ENCODE measurements at places on chromosomes 5 and 9.

- no peak for DNase-seq
Observed at GRCh38 chr9:27168496-27168895, 59.5 kb downstream of the TEK start.

DNA sequence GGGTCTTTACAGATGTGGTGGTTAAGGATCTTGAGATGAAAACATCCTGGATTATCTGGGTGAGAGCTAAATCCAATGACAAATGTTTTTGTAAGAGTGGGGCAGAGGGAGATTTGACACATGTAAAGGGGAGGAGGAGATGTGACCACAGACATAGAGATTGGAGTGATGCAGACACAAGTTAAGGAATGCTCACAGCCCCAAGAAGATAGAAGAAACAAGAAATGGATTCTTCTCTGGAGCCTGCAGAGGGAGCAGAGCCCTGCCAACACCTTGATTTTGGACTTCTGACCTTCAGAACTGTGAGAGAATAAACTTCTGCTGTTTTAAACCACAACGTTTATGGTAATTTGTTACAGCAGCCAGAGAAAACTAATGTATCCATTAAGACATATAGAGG lies 21.7 kb downstream of the ITGA2 start:
- no peak for DNase-seq

- peak; percentile 22 for DNase-seq
Observed at GRCh38 chr9:134328341-134328840, 2.1 kb downstream of the RXRA start.

DNA sequence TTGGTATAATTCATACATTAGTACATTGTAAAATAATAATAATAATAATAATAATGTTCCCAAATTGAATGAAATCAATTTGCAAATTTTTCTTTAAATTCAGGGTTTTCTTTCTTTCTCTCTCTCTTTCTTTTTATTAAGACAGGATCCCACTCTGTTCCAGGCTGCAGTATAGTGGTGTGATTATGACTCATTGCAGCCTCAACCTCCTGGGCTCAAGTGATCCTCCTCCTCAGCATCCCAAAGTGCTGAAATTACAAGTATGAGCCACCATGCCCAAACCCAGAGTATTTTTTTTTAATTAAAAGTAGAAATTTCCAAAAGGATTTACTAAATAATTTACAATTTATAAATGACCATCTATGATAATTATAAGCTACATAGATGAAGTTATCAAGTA lies 117.7 kb downstream of the HOMER1 start:
- no peak for DNase-seq

DNA sequence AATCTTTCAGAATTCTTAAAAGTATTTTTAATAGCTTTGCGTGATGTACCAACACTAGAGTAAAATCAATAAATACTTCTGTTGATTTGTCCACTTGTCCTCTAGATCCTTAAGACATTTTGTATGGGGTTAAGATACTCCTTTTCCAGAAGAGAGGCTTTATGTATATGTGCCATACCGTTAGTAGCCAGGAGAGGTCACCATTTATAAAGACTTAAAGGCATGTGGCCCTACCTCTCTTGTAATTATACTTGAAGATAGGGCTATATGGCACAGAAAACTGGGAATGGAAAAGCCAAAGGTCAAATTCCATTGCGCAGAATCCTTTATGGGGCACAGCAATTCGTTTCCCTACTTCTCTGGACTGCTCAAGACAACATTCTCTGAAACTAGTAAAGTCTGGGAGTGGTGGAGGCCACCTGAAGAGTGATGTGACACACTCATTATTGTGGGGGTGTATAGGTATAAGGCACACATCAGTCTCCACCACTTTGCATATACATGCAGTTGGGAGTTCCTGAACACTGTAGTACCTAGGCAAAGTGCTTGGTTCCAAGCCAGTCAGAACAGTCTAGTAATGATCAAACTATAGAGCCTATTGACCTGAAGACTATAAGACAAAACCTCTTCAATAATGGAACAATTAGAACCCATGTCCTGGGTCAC lies 140.1 kb upstream of the FBXL17 start:
- DNase-seq, result peak; percentile 49

GRCh38 chr5:131914472-131914871 lies 31.0 kb downstream of the MEIKIN start:
- DNase-seq, result no peak

GRCh38 chr5:175842506-175842905 lies 28.9 kb upstream of the CPLX2 start:
- DNase-seq, result no peak

- DNase-seq, result peak; percentile 16
Observed at GRCh38 chr9:89305868-89306267, 5.1 kb upstream of the CKS2 start.

DNA sequence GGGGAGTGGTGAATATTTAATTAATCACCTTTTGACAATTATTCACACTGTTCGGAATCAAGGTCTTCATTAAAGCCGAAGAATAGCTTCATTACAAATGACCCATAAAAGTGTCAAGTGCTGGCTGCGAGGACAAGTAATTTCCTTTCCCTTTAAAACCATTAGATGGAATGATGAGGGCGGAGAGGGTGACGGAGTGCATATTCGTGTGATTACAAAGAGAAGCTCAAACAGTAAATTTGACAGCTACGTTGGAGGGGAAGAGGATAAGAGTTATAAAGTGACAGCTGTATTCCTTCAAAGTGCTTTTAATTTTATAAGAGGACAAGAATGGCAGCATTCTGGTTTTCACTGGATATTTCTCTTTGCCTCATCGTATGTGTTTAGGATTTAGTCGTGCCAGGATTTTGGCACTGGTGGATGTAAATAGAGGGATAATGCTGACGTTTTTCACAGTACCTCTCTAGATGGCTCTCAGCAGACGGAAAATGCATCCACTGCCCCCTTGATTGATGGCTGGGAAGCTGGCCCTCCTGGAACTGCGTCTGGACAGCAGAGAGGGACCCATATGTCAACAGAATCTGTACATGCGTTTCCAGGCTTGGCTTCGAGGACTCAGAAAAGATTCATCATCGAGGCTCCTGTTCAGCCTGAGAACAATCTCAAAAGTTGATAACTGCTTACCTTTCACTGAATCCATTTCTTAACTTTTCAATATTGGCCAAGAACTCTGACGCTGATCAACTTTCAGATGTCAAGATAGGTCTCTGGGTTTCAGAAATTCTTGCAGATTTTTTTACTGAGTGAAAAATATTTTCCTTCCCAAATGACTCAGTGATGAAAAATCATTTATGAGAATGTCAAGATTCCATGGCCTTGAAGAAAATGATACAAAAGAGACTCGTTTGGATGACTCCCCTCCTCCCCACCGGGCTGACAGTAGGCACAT lies 50.4 kb upstream of the IRX2 start:
- no peak for DNase-seq

DNA sequence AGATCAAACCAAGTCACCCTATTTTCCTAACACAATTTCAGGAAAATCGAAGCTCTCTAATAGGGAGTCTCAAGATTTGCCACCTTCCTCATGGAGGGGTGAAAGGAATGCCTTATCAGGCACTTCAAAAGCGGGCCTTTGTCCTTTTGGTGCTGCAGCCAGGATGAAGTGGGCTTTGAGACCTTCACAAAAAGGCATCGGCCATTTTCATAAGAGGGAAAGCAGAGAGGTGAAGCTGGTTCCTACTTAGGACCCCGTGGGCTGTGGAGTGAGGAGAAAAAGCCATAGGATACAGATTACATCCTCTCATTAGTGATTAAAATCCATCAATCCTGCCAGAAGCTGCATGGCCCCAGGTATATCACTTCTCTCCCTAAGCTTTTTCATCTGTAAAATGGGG lies 859 bp downstream of the CDKN2AIPNL start:
- no peak for DNase-seq

DNA sequence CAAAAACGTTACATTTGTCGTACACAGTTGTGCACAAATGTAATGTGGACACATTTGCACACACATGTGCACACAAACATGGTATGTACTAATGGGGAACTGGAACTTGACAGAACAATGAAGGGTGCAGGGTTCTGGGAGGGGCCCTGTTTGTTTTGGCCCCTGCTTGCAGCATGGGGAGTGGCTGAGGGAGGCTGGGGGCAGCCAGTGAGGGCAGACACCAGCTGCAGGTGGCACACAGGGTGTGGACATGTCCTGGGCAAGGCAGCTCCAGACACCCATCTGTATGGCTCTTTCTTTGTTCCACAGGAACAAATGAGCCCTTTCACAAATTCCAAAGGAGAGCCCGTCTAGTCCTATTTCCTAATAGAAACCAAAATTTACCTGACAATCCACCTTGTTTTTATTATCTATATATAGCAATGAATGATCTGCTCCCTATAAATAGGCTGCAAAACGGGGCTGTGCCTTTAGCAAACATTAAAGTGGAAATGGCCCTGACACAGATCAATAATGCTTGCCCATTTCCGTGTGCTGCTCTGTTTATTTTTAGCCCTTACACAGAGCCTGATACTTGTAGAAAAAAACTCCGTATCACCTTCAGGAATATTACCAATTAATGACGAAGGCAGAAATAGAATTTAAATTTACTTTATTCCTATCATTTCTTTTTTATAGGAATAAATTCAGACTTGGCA lies 26.4 kb downstream of the MARCHF3 start:
- DNase-seq, result no peak
